ENCODE measurements at places on chromosomes 1 and 21.

DNA sequence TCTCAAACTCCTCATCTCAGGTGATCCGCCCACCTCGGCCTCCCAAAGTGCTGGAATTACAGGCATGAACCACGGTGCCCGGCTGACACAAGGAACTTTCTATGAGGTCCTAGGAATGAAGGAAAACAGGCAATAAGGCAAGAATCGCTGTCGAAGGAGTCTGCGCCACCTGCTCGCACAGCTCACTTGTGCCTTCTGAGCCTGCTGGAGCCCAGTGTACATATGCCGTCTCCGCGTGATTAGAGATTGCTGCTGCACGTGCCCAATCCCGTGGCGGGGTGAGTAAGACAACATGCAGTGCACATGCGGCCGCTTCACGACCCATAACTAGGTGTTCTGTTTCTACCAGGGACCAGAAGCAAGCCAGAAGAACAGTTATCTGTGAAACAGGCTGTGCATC is 24.3 kb downstream of the H3-3A start:
- DNase-seq = no peak

- DNase-seq = no peak
Measured at GRCh38 chr1:200670242-200671118, 773 bp upstream of the DDX59 start.

DNA sequence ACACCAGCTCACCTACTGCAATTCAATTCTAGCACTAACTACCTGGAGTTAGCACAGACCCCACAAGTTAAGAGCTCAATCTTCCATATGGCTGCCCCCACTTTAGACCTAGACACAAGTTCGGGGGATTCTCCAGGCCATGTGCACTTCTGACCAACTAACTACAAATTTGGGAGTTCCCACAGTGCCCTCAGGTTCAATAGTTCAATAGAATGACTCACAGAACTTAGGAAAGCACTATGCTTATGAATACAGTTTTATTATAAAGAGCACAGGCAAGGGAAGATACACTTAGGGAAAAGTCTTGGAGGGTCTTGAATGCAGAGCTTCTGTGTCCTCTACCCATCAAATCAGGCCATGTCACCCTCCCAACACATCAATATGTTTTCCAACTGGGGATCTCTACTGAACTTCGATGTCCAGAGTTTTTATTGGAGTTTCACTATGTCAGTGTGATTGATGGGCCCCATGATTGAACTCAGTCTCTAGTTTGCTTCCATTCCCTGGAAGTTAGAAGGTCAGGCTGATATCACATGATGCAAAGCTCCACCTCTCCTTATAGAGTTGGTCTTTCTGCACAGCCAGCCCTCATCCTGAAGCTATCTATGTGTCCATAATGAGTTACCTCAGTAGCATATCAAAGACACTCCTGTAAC is 46.1 kb downstream of the RAVER2 start:
- no peak for DNase-seq

DNA sequence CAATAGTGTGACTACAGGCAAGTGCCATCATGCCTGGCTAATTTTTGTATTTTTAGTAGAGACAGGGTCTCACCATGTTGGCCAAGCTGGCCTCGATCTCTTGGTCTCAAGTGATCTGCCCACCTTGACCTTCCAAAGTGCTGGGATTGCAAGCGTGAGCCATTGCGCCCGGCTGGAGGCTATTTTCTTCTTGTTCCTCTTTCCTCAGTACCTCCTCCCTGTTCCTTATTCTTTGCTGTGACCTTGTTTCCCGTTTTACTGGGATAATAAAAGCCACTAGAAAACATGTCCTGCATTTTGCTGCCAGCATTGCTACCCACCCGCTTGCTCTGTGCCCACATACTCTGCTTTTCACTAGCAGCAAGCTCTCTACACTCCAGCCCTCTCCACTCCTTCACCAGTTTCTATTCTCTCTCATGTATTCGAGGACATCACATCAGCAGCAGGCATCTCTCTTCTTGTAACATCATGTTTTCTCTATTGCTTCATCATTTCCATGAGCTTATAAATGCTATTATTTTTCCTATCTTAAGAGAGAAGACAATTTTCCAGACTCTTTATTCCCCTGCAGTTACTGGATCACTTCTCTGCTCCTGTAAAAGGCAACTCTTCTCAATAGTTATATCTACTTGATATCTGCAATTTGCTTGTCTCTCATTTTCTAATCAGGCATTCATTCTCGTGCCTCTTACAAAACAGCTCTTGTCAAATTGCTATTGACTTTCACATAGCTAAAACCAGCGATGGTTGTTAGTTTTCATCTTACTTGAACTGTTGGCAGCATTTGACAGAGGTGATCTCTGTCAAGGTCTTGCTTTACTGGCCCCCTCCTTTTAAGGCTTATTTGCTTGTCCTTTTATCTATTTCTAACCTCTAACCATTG is 34.5 kb upstream of the C21orf91 start:
- DNase-seq = no peak
